ENCODE measurements at places on chromosomes 11 and 22. TPM values are rescaled to one million over a fixed set of nuclear protein-coding genes. Genes with fewer than 3 reads are reported as not detected.
A peak's percentile ranks its signal among the peaks of the same experiment; 100 is the strongest.

DNA sequence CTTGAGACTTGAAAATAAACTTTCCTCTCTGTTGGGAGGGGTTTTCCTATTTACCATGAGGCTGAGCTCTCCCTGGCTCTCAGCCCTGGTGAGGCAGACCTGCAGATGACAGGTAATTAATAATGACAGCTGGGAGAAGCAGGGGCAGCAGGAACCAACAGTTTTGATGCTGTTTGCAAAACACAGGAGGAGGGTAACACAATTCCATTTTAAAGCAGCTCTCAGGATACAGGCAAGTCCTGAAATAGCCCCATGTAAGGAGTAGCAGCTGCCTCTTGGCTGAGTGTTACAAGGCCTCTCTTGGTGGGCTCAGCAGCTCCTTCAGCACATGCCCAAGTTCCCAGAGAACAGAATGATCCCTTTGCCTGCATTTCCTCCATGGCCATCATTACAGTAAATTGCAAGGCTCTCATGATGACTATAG is 13.3 kb downstream of the PARVA start:
- H3K4me1 ChIP-seq, result no peaks in the 10 kb centered on the region
- no peaks in the 10 kb centered on the region for H3K27me3 ChIP-seq
- H3K36me3 ChIP-seq, result no peaks in the 10 kb centered on the region
- H3K27ac ChIP-seq, result no peak overlapping the region
- DNase-seq, result no peak

OR4D5 gene
- not detected for total RNA-seq

DNA sequence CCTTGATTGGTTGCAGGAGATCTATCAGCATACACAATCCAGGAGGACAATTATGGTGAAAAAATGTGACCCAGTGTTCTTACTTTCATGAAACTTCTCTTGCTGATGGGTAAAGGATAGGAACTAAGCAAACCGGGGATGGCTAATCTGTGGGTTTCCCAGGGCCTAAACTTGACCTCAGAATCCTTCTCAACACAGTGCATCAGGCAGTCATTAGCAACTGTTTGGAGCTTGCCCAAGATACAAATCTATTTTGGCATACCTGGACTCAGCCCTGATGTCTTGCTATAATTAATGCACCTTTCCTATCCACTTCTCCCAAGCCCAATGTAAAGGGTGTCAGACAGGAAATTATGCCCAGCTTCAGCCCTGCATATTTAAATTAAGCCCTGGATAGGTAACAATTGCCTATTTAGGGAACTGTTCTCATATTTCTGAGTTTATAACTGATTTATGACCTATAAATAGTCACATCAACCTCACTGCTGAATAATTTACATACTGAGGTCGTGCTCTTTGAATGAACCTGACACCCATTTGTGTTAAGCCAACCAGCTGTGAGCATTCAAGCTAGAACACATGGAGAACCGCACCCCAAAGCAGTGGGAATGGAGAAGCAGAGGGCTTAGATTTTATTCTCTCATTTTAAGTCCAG is 9.2 kb upstream of the PHF21A start:
- no peak overlapping the region for H3K27ac ChIP-seq
- no peak for DNase-seq
- H3K36me3 ChIP-seq, result no peaks in the 10 kb centered on the region
- H3K4me3 ChIP-seq, result no peak overlapping the region
- H3K27me3 ChIP-seq, result no peaks in the 10 kb centered on the region

GRCh38 chr22:45994491-45995404 is 17.8 kb upstream of the WNT7B start:
- no peaks in the 10 kb centered on the region for H3K4me1 ChIP-seq
- H3K27ac ChIP-seq, result no peak overlapping the region
- H3K4me3 ChIP-seq, result no peak overlapping the region
- DNase-seq, result no peak

MMP11 gene
- total RNA-seq, result 7.4 TPM

FIBIN gene
- not detected for total RNA-seq

GRCh38 chr11:31792456-31792855 is 18.7 kb downstream of the PAX6 start:
- no peaks in the 10 kb centered on the region for H3K36me3 ChIP-seq
- H3K4me3 ChIP-seq, result no peak overlapping the region
- DNase-seq, result no peak
- no peaks in the 10 kb centered on the region for H3K27me3 ChIP-seq
- H3K27ac ChIP-seq, result no peak overlapping the region

GAB2 gene
- total RNA-seq, result 1.9 TPM

- DNase-seq, result no peak
- no peak overlapping the region for H3K27ac ChIP-seq
- no peaks in the 10 kb centered on the region for H3K36me3 ChIP-seq
- H3K27me3 ChIP-seq, result no peaks in the 10 kb centered on the region
- no peak overlapping the region for H3K4me3 ChIP-seq
Measured at GRCh38 chr11:91209751-91210150, 986.9 kb upstream of the CHORDC1 start.

NLRP14 gene
- 0.49 TPM for total RNA-seq

SLC17A6 gene
- not detected for total RNA-seq

RIC3 gene
- not detected for total RNA-seq

MUC2 gene
- 0.47 TPM for total RNA-seq

DNA sequence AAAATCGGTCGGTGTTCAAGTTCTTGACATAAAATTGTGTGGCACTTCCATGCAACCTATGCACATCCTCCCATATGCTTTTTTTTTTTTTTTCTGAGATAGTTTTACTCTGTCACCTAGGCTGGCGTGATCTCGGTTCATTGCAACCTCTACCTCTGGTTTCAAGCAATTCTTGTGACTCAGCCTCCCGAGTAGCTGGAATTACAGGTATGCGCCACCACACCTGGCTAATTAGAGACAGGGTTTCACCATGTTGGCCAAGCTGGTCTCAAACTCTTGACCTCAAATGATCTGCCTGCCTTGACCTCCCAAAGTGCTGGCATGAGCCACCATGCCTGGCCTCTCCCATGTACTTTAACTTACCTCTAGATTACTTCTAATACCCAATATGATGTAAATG is 15.0 kb downstream of the GLB1L3 start:
- no peak overlapping the region for H3K27ac ChIP-seq
- H3K27me3 ChIP-seq, result no peaks in the 10 kb centered on the region
- H3K36me3 ChIP-seq, result no peaks in the 10 kb centered on the region
- no peak overlapping the region for H3K4me3 ChIP-seq

DNA sequence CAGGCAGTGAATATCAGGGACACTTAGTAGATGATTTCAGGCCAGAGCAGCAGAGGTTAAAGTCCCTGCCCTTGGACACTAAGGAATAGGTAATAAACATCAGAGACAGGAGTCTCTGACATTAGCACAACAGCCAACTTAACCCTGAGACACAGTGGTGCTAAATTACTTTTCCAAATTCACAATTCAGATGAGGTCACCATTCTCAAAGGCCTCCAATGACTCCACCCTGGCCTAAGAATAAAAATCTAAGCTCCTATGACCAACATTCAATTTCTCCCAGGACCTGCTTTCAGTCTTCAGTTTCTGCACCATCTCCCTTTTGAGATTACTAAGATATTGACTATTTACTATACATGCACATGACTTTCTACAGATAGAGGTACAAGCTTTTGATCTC is 42.0 kb downstream of the BLID start:
- no peak for DNase-seq
- H3K36me3 ChIP-seq, result no peaks in the 10 kb centered on the region
- H3K4me1 ChIP-seq, result no peaks in the 10 kb centered on the region
- no peak overlapping the region for H3K4me3 ChIP-seq

- peak; percentile 78 for DNase-seq
- H3K4me1 ChIP-seq, result peaks cover 25% of the 10 kb centered on the region
- H3K27me3 ChIP-seq, result no peaks in the 10 kb centered on the region
- H3K4me3 ChIP-seq, result peak overlapping the region; percentile 20
- H3K36me3 ChIP-seq, result no peaks in the 10 kb centered on the region
- peak overlapping the region; percentile 62 for H3K27ac ChIP-seq
Measured at GRCh38 chr11:12287374-12288211, 89.8 kb upstream of the PARVA start.

GRCh38 chr11:105156231-105156630 is 16.7 kb upstream of the CARD18 start:
- no peaks in the 10 kb centered on the region for H3K4me1 ChIP-seq
- H3K4me3 ChIP-seq, result no peak overlapping the region
- DNase-seq, result no peak
- H3K27me3 ChIP-seq, result no peaks in the 10 kb centered on the region
- H3K27ac ChIP-seq, result no peak overlapping the region

GRM5 gene
- total RNA-seq, result not detected

- H3K27me3 ChIP-seq, result no peaks in the 10 kb centered on the region
- DNase-seq, result no peak
- H3K27ac ChIP-seq, result no peak overlapping the region
- peaks cover 15% of the 10 kb centered on the region for H3K4me1 ChIP-seq
- no peaks in the 10 kb centered on the region for H3K36me3 ChIP-seq
Measured at GRCh38 chr11:72599325-72600117, 74.7 kb downstream of the PDE2A start.

OOSP4A gene
- total RNA-seq, result not detected

IL17REL gene
- not detected for total RNA-seq

DNA sequence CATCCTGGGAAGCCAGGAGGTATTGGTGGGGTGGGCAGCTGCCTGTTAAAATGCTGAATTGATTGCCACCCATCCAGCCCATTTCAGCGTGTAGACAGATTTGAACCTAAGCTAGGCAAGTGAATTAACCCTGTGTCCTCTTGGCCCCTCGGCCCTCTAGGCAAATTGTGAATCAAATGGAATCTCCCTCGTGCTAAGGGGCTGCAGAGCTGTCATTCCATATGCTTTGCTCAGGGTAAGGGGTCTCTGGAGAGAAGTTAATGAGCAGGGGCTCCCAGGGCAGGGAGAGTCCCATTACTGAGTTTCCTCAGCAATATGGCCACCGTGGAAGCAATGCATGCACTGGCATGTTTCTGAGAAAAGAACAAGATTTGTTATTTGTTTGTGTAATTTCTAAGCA is 117.7 kb upstream of the RCN1 start:
- H3K4me3 ChIP-seq, result no peak overlapping the region
- no peaks in the 10 kb centered on the region for H3K27me3 ChIP-seq
- H3K36me3 ChIP-seq, result no peaks in the 10 kb centered on the region
- H3K27ac ChIP-seq, result no peak overlapping the region
- peaks cover 4% of the 10 kb centered on the region for H3K4me1 ChIP-seq
- DNase-seq, result no peak

GRCh38 chr11:134207538-134208239 is 16.1 kb downstream of the NCAPD3 start:
- no peaks in the 10 kb centered on the region for H3K4me1 ChIP-seq
- no peak for DNase-seq
- no peak overlapping the region for H3K27ac ChIP-seq
- no peaks in the 10 kb centered on the region for H3K27me3 ChIP-seq
- no peak overlapping the region for H3K4me3 ChIP-seq

DNA sequence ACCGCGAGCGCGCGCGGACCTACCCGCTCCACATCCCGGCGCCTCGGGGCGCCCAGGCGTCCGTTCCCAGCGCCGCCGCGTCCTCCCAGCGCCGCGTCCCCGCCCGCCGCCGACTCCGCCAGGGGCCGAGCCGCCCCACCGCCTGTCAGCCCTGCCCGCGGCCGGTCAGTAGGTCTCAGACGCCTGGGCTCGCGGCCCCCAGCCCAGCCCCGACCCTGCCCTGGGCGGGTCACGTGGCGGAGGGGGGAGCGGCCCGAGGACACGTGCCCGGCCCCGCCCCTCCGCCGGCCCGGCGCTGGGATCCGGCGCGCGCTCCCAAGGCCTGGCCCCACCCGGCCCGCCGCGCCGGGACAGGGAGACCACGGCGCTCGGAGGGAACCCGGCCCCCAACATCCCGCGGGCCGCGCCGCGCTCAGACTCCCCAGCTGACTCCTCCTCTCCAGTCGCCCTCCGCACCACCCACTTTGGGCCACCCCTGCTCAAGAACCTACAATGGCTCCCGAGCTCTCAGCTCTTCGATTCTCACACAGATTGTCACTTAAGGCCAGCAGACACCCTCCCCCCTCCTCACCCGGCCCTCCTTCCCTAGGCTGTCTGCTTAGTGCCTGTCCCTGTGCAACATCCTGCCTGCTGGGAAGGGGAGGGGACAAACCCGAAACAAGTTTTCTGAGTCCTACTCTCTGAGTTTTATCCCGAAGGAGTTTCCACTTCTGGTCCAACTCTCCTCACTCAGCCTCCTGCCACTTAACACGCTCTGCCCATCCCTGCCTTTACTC is at the start of gene RAB3IL1:
Gene RAB3IL1 (minus strand): TSS at position 233 of the 776 bp plus-strand sequence. CDS start 199 bp downstream, at position 34.
- H3K27me3 ChIP-seq, result no peaks in the 10 kb centered on the region
- no peaks in the 10 kb centered on the region for H3K36me3 ChIP-seq
- H3K4me1 ChIP-seq, result peaks cover 5% of the 10 kb centered on the region
- H3K4me3 ChIP-seq, result peak within 1 kb of the TSS; percentile 51
- peak within 1 kb of the TSS; percentile 33 for H3K27ac ChIP-seq
- DNase-seq, result no peak

- no peak within 1 kb of the TSS for H3K27ac ChIP-seq
- no peak within 1 kb of the TSS for H3K4me3 ChIP-seq
- H3K36me3 ChIP-seq, result no peaks in the 10 kb centered on the region
- H3K4me1 ChIP-seq, result no peaks in the 10 kb centered on the region
- no peaks in the 10 kb centered on the region for H3K27me3 ChIP-seq
Measured at GRCh38 chr11:59510941-59511589, at the start of gene OR4D9. TSS of gene OR4D9 (plus strand) at chr11:59511539. CDS start at chr11:59514913, 3,374 bp downstream.

TPBGL gene
- total RNA-seq, result 0.12 TPM

DNA sequence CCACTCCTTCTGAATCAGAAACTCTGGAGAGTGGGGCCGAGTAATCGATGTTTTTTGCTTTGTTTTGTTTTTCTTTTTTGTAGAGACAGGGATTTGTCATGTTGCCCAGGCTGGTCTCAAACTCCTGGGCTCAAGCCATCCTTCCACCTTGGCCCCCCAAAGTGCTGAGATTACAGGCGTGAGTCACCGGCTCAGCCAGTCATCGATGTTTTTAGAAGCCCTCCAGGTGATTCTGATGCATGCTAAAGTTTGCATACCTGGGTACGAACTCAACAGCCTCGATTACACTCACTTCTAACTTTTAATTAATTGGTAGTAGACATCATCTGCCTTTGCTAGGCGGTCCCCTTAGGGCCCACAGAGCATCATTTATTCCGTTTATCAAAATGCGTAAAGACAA is 50.3 kb downstream of the C11orf71 start:
- H3K36me3 ChIP-seq, result no peaks in the 10 kb centered on the region
- H3K27me3 ChIP-seq, result no peaks in the 10 kb centered on the region
- DNase-seq, result no peak
- no peak overlapping the region for H3K27ac ChIP-seq
